Motor neuron (in vitro differentiated cells): ENCODE measurements at places on chromosomes 2 and 18. TPM values are rescaled to one million over a fixed set of nuclear protein-coding genes. Genes with fewer than 3 reads are reported as not detected.

DNA sequence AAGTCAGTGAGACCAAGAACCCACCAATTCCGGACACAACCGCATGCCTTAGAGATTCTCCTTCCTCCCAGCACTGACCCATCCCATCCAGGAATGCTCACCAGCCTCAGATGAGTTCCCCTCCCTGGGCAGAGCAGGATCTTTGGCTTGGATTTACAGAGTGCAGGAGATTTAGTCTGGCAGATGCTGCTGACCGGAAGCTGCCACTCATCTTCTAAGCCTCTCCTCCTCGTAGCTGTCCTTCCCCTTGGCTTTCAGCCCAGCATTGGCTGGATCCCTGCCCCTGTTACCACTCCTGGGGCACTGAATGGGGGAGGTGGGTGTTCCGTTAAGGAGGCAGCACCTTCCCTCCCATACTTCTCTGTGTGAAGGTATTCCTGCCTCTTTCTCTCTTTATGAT is 53.2 kb downstream of the VWA3B start:
- ATAC-seq, result no peak

DNA sequence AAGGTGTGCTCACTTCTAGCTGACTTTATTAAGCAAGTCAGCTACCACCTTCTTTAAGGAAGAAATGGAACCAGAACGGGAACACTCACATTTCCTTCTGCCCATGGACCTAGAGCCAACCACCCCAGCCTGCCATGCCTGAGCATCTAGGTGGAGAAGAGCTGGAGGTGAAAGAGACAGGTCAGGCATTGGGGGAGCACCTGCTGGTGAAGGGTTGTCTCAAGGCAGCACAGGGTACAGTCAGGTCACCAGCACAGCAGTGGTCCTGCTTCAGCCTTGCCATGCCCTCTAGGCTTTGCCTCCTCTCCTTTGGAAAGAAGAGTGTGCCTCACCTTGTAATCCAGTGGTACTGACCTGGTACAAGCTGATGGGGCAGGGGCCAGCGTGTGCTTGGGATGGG is 107.9 kb downstream of the KCNF1 start:
- no peak for ATAC-seq

DNA sequence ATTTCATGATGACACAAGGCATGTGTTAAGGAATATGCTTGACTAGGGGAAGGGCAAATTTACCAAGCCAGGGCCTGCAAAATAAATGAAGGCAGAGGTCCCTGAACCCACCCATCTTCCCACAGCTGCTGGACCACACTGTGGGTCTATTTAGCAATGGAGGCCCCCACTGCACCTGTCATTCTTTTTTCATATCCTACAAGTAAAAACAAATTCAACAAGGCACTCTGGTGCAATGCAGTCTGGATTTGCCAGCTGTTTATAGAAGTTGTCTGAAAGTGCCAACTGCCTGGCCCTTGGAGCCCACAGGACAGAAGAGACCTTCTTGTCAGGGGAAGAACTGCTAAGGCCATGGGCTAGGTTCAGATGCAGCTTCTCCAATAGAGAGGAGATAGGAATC is 112.8 kb upstream of the ATL2 start:
- ATAC-seq, result no peak

DNA sequence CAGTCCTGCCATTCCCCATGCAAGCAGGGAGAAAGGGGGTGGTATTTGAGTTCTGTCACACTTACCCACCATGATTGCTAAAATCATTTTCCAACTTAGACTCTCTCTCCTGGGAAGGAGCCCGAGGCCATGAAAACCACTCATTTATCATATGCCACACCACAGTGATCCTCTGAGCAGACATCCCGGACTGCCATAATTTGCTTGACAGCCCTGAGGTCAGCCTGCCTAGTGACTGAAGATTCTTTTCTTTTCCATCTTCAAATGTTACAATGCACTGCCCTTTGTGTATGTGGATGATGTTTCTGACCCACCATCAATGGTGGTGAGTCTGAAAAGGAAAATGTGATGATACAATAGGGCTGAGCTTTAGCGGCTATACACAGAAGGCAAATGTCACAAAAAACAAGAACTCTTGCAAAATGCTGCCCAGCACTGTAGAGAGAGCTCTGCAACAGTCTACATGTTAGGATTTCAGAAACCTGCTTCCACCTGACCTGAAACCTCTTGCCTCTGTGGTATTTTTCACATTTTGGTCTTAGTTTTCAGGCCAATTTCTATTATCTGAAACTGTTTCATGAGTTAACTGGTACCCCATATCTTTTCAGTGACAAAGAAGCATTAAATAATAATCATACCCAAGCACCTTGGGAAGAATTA is 272.8 kb downstream of the ZNF385B start:
- no peak for ATAC-seq

DNA sequence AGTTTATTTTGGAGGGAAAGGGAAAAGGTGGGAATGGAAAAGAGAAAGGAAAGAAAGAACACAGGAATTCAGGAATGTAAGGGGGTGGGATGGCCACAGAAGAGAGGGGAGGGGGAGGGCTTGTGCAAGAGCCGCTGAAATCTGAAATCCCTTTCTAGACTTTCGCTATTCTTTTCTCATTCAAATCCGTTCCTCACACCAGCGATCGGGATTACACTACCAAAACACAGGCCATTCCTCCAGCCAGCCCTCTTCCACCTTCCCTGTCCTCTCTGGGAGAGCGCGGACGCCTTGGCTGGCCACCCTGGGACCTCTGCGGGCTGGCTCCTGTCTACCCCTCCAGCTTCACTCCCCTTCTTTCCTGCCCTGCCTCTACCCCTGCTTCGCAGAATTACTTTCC is 102.3 kb downstream of the CDCA7 start:
- no peak for ATAC-seq

CFAP221 gene
- total RNA-seq, result 6.9 and 7.6 TPM in 2 replicates

- no peak for ATAC-seq
Observed at GRCh38 chr2:71484354-71484753, 31.0 kb downstream of the DYSF start.
